ENCODE measurements at places on chromosomes 2 and 18.

GRCh38 chr2:9819551-9819950 is 23.7 kb upstream of the TAF1B start:
- no peak for DNase-seq

- no peak for DNase-seq
These were observed 114.7 kb upstream of the CAVIN2 start for GRCh38 chr2:191961556-191961955.

- no peak for DNase-seq
These were observed 54.1 kb downstream of the LPIN2 start for GRCh38 chr18:2958819-2959298.

GRCh38 chr18:23706971-23707640 is 17.9 kb downstream of the LAMA3 start:
- no peak for DNase-seq

DNA sequence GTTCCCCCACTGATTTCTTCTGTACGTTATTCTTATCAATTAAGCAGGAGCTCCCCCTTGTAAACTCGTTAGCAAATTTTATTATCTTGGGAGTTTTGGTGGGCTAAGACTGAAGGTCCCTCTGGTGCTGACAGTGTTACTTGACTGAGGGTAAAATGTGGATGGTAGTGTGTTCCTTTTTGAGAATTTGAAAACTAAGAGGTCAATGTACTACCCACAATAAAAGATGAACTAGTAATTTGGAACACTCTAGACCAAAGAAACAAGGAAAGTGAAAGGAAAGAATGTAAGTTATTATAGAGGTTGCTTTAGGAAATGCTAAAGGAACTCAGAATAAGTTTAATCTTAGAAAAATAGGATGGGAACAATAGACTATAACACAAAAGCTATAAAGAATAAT is 35.1 kb downstream of the YWHAQ start:
- DNase-seq = no peak

DNA sequence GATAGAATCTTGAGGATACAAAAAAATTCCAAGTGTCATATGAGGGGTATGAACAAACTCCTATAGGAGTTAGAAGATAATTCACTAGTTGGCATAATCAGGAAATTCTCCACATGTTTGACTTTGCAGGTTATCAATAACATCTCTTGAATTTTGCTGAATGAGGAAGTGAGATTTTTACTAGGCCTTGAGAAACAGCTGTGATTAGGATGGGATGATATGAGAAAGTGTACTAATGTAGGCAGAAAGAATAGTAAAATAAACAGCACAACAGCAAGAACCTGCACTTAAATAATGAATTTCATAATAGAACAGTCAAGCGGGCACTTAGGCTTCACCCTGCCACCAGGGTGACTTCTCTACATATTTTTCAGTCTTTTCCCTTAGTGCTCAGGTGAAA is 570.8 kb upstream of the CRIM1 start:
- no peak for DNase-seq

DNA sequence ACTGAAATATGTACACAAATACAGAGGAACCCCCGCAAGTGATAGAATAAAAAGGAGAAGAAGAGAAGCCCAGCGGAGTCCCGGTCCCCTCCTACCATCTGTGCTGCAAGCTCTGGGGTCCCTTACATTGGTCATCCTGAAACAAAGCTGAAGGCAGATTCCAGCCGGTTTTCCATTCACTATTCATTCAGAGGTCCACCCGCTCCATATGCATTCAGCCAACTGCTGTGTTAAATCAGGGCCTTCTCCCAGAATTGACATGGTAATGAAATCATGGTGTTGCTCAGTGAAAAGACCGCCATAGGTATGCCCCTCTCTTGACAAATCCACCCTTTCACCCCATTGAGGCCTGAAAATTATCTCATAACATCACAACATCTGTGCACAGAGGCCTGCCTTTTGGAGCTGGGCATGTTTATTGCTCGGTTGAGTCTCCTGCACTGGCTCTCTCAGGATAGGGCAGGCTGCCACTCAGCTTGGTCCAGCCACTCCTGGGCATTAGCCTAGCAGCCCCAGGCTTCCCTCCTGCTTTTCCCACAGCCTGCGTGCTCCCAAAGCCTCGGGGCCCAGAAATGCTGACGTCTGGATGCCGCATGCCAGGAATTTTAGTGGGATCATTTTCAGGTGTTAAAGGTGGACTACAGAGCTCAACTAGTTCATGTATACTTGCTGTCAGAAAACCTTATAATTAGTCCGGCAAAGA is 39.3 kb upstream of the ID2 start:
- DNase-seq = peak; percentile 39

- DNase-seq = peak; percentile 60
These were observed 187.1 kb downstream of the TCF4 start for GRCh38 chr18:55400590-55401541.

- DNase-seq = no peak
These were observed 8.7 kb downstream of the ANTXR1 start for GRCh38 chr2:69021727-69022126.

DNA sequence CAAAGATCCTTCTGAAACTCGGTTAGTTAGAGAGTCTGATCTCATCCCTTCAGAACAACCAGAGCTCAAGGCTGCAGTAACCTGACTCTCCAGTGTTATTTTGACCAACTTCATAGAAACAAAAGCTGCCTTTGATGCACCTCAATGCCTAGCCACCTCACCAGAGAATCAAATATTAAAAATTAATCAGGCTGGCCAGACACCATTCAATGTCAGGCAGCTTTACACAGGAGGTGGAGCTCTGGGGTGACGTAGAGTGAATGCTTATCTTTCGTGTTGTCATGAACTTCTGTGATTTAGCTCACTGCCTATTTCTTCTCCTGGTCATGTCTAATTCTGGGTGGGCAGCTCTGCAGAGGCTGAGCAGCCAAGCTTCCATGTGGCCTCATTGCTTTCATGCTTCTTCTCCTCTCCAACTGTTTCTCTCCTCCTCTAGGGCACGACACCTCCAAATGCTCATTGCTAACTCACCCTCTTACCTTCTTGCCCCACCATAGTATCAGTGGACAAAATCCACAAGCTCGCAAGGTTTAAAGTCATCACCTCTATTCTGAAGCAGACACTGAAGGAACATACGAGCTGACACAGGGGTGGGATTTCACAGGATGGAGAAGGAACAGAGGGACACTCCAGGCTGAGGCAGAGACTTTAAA is 39.4 kb downstream of the AAK1 start:
- DNase-seq = no peak

Measured in spinal cord (tissue), 10 donors.